ENCODE measurements at places on chromosomes 6 and 20.

DNA sequence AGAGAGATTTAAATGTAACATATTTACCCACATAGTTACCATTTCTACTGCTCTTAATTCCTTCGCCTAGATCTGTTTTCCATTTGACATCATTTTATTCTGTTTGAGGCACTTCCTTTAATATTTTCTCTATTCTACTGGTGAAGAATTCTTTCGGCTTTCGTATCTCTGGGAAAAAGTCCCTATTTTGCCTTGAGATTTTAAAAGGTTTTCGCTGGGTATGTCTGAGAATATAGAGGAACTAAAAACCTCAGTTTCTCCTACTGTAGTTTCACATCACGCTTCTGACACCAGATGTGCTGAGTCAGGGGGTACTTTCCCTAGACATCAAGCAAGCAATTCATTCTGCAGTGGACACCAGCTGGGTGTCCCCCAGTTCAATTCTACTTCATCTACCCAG, 61.7 kb downstream of the E2F3 start:
- no peak for DNase-seq

GRCh38 chr20:17657898-17658647, 24.0 kb downstream of the RRBP1 start:
- DNase-seq, result no peak

- peak; percentile 68 for DNase-seq
Measured at GRCh38 chr6:142696123-142697000, 248.6 kb downstream of the HIVEP2 start.

GRCh38 chr6:3350252-3350796, 91.6 kb downstream of the PSMG4 start:
- no peak for DNase-seq
